CD8-positive, alpha-beta memory T cell (primary cell): ENCODE measurements at places on chromosomes 6 and 20. TPM values are rescaled to one million over a fixed set of nuclear protein-coding genes. Genes with fewer than 3 reads are reported as not detected.

DNA sequence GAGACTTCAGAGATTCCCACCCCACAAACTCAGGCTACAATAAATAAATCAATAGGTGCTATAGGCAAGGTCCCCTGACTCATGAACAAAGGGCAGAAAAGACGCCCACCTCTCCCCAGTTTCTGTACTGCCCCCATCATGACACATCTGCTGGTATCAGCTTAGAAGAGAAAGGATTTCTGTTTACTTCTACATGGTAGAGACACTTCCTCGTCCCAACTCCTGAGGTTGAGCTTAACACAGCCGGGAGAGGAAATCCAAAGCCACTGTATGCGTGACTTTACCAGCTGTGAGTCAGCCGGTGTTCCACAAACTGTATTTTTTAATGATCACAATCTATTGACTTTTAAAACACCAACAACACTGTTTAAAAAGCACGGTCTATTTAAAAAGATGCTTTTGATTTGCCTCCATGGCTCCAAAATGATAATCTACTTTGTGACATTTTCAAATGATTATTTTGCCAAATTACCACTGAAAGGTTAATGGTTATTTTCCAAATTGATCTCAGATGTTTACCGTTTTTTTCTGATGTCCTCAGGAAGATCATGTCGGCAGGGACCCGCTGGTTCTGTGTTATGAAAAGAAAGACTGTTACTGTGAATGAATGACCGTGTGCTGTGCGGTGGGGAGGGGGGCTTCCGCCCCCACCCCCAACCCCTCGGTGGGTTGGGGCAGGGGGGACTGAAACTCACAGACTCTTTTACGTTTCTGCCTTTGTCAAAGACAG lies 72.5 kb downstream of the ATP9A start:
- no peaks in the 10 kb centered on the region for H3K4me1 ChIP-seq
- no peaks in the 10 kb centered on the region for H3K27me3 ChIP-seq
- no peaks in the 10 kb centered on the region for H3K36me3 ChIP-seq
- no peak overlapping the region for H3K4me3 ChIP-seq
- no peak for DNase-seq

- H3K4me1 ChIP-seq: no peaks in the 10 kb centered on the region
- H3K27me3 ChIP-seq: no peaks in the 10 kb centered on the region
Measured at GRCh38 chr6:138815797-138816528, 20.1 kb downstream of the ECT2L start.

- DNase-seq: no peak
- no peak overlapping the region for H3K27ac ChIP-seq
- H3K4me1 ChIP-seq: no peaks in the 10 kb centered on the region
Measured at GRCh38 chr20:2093159-2093781, 8.4 kb upstream of the STK35 start.

DNA sequence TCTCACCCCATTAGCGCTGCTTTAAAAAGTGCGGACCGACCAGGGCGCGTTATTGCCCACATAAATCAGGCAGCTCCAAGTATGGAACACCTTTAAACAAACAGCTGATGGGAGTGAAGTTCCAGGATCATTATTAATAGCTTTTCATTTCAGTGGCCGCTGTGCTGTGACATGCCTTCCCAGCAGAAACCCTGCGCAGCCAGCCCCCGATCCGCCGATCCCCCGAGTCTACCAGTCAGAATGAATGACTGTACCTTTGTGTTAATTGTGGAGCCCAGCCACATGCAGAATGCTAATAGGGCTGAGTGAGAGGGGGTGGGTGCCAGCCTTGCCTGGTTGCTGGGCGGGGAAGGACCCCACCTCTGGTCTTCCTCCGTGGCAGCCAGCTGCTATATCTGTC lies 21.9 kb downstream of the CDH22 start:
- DNase-seq: no peak
- no peaks in the 10 kb centered on the region for H3K4me1 ChIP-seq
- no peak overlapping the region for H3K4me3 ChIP-seq
- H3K27me3 ChIP-seq: peaks cover 13% of the 10 kb centered on the region
- no peak overlapping the region for H3K27ac ChIP-seq
- no peaks in the 10 kb centered on the region for H3K36me3 ChIP-seq

- H3K27me3 ChIP-seq: no peaks in the 10 kb centered on the region
- no peaks in the 10 kb centered on the region for H3K36me3 ChIP-seq
- no peak overlapping the region for H3K4me3 ChIP-seq
- DNase-seq: no peak
- no peak overlapping the region for H3K27ac ChIP-seq
Measured at GRCh38 chr6:79613912-79614311, 17.2 kb upstream of the SH3BGRL2 start.

GRCh38 chr6:135423649-135424128 lies 73.9 kb downstream of the AHI1 start:
- H3K4me3 ChIP-seq: no peak overlapping the region
- DNase-seq: no peak
- H3K27me3 ChIP-seq: no peaks in the 10 kb centered on the region
- H3K27ac ChIP-seq: no peak overlapping the region
- no peaks in the 10 kb centered on the region for H3K4me1 ChIP-seq

DNA sequence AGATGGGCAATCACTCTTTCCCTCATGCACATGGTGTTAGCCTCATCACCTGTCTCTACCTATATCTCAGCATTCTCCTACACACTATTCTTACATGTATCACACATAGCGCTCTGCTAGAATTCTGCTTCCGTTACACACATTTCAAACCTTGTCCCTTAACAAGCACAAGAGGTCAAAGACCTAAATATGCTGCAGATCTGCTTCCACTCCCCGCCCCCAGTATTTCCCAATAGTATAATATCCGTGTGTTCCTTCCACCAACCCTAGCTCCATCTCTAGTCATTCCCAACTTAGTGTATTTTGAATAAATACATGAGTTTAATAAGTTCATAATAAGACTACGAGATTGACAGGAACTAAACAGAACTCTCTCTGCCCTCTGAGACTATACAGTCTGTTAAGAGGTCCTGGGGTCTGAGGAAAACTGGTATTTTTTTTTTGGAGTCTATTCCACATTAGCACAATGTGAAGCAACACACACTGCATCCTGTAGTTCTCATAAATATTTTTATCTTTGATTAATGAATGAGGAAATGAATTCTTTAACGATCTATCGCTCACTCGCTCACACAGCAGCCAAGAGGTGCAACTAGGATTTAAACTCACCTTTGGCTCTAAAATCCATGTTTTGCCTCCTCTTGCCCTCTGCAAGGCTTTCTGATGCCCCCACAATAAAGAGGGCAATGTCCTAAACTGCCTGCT lies 491.6 kb downstream of the QKI start:
- H3K4me3 ChIP-seq: no peak overlapping the region
- no peaks in the 10 kb centered on the region for H3K36me3 ChIP-seq
- no peak overlapping the region for H3K27ac ChIP-seq
- DNase-seq: no peak
- H3K27me3 ChIP-seq: no peaks in the 10 kb centered on the region

- H3K4me1 ChIP-seq: no peaks in the 10 kb centered on the region
- no peak overlapping the region for H3K27ac ChIP-seq
Measured at GRCh38 chr6:169099411-169100202, 154.0 kb downstream of the THBS2 start.

DNA sequence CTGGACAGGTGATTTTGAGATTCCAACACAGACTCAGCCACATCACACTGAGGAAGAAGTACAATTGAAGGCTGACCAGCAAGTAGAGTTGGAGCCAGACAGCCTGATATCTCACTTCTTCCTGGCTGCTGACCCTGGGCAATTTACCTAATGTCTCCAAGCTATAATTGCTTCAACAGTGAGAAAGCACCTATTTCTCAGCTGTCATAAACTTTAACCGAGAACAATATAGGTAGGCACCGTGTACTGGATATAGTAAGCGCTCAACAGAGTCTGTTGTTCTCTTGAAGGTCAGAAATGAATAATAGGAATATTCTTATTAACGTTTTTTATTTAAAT lies 28.3 kb downstream of the STX7 start:
- no peaks in the 10 kb centered on the region for H3K4me1 ChIP-seq
- DNase-seq: no peak
- no peak overlapping the region for H3K4me3 ChIP-seq
- H3K27ac ChIP-seq: no peak overlapping the region
- H3K36me3 ChIP-seq: no peaks in the 10 kb centered on the region

- no peak for DNase-seq
- no peak overlapping the region for H3K4me3 ChIP-seq
- H3K36me3 ChIP-seq: no peaks in the 10 kb centered on the region
- no peaks in the 10 kb centered on the region for H3K27me3 ChIP-seq
- H3K4me1 ChIP-seq: no peaks in the 10 kb centered on the region
Measured at GRCh38 chr20:621125-621756, 11.1 kb upstream of the TCF15 start.

DNA sequence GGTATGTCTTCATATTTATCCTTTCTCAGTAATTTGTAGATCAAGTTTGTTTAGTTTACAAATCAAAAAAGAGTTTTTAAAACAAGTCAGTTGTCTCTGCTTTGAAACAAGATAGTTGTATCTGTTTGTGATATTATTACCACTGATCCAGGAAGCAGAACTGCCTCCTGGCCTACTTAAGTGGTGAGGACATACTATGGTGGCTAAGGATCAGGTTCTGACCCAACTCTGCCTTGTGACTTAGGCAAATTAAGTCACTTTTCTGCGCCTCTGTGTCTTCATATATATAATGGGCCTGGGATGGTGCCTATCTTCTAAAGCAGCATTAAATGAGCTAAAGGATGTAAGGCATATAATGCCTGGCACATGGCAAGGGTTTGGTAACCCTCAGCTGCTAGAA lies 8.7 kb downstream of the ANKS1A start:
- no peaks in the 10 kb centered on the region for H3K27me3 ChIP-seq
- H3K4me3 ChIP-seq: no peak overlapping the region
- H3K36me3 ChIP-seq: no peaks in the 10 kb centered on the region
- DNase-seq: no peak

- no peak overlapping the region for H3K4me3 ChIP-seq
- no peaks in the 10 kb centered on the region for H3K27me3 ChIP-seq
- no peak for DNase-seq
- no peak overlapping the region for H3K27ac ChIP-seq
Measured at GRCh38 chr6:33439956-33440648, 14.3 kb upstream of the ZBTB9 start.

The DOK5 gene
- 5.1 TPM for total RNA-seq

The ARHGAP40 gene
- total RNA-seq: not detected

The RIPOR2 gene
- total RNA-seq: 54.4 TPM

The BHLHE23 gene
- total RNA-seq: not detected

The GSTA2 gene
- not detected for total RNA-seq

The CCDC170 gene
- total RNA-seq: not detected
